ENCODE measurements at places on chromosomes 6 and 20. TPM values are rescaled to one million over a fixed set of nuclear protein-coding genes. Genes with fewer than 3 reads are reported as not detected.

- no peak for DNase-seq
- no peaks in the 10 kb centered on the region for H3K27me3 ChIP-seq
- H3K4me3 ChIP-seq = no peak overlapping the region
- no peaks in the 10 kb centered on the region for H3K4me1 ChIP-seq
- no peaks in the 10 kb centered on the region for H3K36me3 ChIP-seq
- no peak overlapping the region for H3K27ac ChIP-seq
Measured at GRCh38 chr20:34970846-34971560, 15.3 kb downstream of the MYH7B start.

DNA sequence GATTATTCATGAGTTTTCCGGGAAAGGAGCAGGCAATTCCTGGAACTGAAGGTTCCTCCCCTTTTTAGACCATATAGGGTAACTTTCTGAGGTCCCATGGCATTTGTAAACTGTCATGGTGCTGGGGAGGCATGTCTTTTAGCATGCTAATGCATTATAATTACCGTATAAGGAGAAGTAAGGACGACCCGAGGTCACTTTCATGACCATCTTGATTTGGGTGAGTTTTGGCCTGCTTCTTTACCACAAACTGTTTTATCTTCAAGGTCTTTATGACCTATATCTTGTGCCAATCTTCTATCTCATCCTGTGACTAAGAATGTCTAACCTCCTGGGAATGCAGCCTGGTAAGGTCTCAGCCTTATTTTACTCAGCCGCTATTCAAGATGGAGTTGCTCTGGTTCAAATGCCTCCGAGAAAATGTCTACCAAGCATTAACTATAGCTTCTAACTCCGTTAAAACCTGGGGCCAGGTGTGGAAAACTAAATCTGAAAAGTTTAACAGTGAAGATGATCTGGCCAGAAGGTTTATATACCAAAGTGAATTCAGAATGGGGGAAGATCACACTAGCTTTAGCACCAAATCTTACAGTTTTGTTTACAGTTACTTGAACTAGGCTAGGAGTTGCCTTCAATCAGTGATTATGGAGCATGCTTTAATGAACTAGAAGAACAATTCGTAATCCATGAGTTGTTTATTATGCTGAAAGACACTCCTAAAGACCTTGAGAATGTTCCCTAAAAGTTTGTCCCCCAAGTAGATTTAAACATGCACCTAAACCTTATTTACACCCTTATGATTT lies 80.0 kb upstream of the TOP1 start:
- H3K36me3 ChIP-seq = no peaks in the 10 kb centered on the region
- no peaks in the 10 kb centered on the region for H3K27me3 ChIP-seq
- H3K4me1 ChIP-seq = no peaks in the 10 kb centered on the region
- no peak overlapping the region for H3K27ac ChIP-seq
- no peak overlapping the region for H3K4me3 ChIP-seq

DNA sequence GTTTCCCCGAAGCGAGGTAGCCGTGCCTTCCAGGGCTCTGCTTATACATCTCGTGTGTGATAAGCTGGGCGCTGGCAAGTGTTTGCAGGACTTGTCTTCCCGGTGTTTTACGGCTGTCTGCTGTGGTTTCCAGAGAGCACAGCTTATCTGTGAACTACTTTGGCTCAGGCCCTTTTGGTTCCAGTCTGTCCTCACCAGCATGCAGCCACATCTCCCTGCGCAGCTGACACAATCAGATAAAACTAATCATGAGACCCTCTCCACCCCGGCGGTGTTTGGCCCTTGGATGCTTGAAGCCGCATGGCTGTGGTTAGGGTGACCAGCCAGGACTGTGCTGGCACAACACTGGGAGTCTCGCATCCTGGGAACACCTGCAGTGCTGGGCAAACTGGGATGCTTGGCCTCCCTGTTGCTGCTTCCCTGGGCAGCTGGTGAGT lies 241.8 kb upstream of the FOXQ1 start:
- H3K4me1 ChIP-seq = peaks cover 3% of the 10 kb centered on the region
- DNase-seq = no peak
- no peak overlapping the region for H3K27ac ChIP-seq
- no peaks in the 10 kb centered on the region for H3K36me3 ChIP-seq

GRCh38 chr20:4230185-4230584 lies 214.8 kb upstream of the RNF24 start:
- H3K4me1 ChIP-seq = peaks cover 17% of the 10 kb centered on the region
- H3K27ac ChIP-seq = no peak overlapping the region
- H3K36me3 ChIP-seq = no peaks in the 10 kb centered on the region
- DNase-seq = no peak
- no peaks in the 10 kb centered on the region for H3K27me3 ChIP-seq
- H3K4me3 ChIP-seq = no peak overlapping the region

DNA sequence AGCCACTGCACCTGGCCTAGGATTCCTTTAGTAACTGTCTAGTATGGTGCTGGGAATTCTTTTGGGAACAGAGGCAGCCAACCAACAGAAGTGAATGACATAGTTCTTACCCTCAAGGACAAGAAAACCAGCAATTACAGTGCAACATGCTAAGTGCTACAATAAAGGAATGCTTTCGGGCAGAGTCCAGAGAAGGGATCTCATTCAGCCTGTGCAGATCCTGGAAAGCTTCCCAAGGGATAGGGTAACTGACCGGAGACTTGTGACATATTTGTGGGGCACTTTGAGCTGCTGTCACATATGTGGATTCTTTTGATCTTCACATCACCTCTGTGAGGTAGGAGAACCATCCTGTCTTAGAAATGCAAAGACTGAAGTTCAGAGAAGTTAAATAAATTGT lies 46.8 kb downstream of the C6orf15 start:
- H3K36me3 ChIP-seq = no peaks in the 10 kb centered on the region
- no peak overlapping the region for H3K4me3 ChIP-seq
- no peaks in the 10 kb centered on the region for H3K4me1 ChIP-seq
- no peaks in the 10 kb centered on the region for H3K27me3 ChIP-seq
- no peak for DNase-seq

DNA sequence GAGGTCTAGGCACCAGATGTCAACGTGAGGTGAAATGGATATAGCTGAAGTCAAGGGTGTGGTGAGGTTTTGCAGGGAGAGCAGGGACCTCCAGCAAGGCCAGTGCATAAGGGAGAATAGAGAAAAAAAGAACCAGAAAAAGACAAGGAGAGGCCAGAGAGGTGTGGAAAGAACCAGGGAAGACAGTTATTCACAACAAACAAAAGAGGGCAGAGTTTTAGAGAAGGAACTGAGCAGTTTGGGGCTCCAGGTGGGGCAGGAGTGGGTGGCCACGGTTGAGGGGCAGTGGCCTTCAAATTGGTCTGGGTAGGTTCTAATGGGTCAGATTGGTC lies 11.6 kb upstream of the NQO2 start:
- peak overlapping the region; percentile 99 for H3K27ac ChIP-seq
- DNase-seq = no peak
- peaks cover 25% of the 10 kb centered on the region for H3K4me1 ChIP-seq
- no peaks in the 10 kb centered on the region for H3K27me3 ChIP-seq

- peak overlapping the region; percentile 68 for H3K27ac ChIP-seq
- no peak for DNase-seq
- H3K27me3 ChIP-seq = no peaks in the 10 kb centered on the region
- no peak overlapping the region for H3K4me3 ChIP-seq
Measured at GRCh38 chr6:15475872-15476271, 187.0 kb downstream of the DTNBP1 start.

PGC gene
- not detected for total RNA-seq

PDYN gene
- not detected for total RNA-seq

DNA sequence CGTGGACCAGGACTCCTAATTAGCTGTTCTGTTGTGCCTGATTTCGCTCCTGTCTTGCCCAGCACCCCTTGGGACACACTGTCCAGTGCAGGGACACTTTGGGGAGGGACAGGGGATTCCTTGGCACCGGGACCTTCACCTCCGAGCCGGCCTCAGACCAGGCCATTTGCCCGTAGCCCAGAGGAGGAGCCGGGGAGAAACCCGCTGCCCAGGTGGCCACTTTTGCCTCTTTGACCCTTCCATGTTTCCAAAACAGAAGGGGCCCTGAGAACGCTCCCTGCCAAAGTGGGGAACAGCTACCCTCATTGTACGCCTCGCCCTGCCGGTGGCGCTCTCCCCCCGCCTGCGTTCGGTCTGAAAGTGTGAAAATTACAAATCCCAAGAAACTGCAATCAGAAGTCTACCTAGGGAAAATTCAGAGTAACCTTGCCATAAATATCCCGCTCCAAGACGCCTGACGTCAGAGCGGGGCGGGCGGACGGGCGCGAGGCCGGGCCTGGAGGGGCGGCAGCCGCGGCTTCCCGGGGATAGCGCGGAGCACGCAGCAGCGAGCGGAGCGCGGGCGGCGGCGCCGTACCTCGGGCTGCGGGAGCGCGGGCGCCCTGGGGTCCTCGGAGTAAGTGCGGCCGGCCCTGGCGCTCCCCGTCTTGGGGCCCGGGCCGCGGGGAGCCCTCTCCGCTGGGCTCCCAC lies at the start of gene DAAM2:
Gene DAAM2, plus strand, starts transcription at position 527 of the 690 bp plus-strand sequence. CDS start 63,927 bp downstream, outside the sequence.
- peaks cover 47% of the 10 kb centered on the region for H3K4me1 ChIP-seq
- peaks cover 12% of the 10 kb centered on the region for H3K36me3 ChIP-seq
- no peaks in the 10 kb centered on the region for H3K27me3 ChIP-seq
- DNase-seq = peak; percentile 87
- peak within 1 kb of the TSS; percentile 94 for H3K27ac ChIP-seq

- H3K27ac ChIP-seq = no peak overlapping the region
- H3K36me3 ChIP-seq = no peaks in the 10 kb centered on the region
- DNase-seq = no peak
Measured at GRCh38 chr6:10071631-10072220, 343.1 kb downstream of the TFAP2A start.

DNA sequence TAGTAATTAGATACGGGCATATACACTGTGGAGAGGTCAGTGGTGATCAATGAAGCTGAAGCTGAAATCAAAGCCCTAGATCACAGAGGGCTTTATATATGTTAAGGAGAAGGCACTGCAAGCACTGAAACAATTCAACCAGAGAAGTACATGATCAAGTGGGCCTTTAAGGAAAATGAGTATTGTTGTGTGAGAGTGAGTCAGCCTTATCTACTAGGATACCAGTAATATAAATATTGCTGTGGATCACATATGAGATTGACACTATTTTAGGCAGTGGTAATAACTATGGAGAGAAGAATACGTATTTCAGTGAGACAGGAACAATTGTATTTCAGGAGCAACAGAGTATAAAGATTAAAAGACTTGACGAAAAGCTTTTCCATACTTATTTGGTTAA lies 1172.2 kb upstream of the GJE1 start:
- H3K27me3 ChIP-seq = no peaks in the 10 kb centered on the region
- H3K4me1 ChIP-seq = no peaks in the 10 kb centered on the region
- no peak for DNase-seq

DNA sequence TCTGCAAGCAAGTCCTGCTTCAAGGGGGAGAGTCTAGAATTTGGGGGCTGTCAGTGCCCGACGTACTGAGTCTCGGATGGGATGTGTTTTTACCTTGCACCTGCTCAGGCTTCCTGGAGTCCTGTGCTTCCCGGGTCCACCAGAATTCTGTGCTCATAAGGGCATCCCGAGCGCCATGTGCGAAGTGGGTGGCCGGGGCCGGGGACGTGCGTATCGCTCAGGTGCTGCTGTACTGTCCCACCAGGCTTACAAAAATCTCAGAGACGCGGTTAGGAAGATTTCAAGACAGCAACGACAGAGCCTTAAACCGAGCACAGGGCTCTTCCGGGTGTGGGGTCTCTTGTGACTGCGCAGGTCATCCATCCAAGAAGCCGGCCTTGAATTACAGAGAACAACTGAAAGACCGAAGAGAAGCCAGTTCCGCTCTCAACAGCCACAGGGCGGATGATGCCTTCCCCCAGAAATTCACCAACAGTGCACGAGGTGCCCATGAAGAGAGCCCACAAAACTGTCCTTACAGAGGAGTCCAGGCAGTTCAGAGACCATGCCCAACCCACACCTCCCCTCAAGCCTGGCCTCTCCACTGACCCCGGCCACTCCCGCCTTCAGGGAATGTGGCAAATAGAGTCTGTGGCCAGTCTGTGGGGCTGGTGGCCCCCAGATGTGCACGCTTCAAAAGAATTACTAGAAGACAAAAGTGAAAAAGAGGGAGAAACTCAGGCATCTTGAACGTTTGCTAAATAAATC lies 104.7 kb downstream of the PXDC1 start:
- no peak overlapping the region for H3K27ac ChIP-seq
- no peaks in the 10 kb centered on the region for H3K36me3 ChIP-seq
- H3K27me3 ChIP-seq = no peaks in the 10 kb centered on the region
- peak; percentile 86 for DNase-seq

DNA sequence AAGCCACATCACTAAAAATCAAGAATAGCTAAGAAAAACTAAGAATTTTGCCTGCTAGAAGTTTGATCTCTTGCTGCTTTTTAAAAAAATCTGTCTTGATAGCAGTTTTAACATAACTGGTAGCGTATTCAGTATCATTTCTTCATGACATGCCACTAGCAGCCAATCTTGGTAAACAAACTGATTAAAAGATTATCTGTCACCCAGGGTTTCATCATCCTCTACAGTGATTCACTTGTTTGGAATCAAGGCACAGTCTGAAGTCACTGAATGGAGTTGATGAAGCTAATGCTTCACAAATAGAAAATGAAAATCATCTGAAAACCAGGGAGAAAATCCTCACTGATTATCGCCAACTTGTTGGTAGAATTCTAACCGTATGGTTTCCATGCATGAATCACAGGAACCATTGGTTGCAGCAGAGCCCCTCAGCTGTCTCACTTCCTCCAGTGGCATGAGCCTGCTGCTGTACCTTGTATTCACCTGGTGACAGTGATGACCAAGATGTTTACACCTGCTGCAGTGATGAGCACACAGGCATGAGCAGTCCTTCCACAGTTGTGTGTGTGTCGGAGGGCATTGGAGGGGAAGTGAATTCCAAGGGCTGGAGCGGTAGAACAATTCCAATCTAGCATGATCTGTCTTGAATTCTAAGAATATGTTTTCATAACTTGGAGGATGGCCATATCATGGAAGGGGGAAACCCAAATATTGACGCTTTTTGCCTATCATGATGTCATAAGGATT lies 275.0 kb downstream of the KHDC1L start:
- no peak for DNase-seq
- peak overlapping the region; percentile 28 for H3K4me3 ChIP-seq
- peaks cover 62% of the 10 kb centered on the region for H3K4me1 ChIP-seq
- no peaks in the 10 kb centered on the region for H3K36me3 ChIP-seq
- H3K27ac ChIP-seq = peak overlapping the region; percentile 74
